ENCODE measurements at places on chromosomes 6 and 20.

DNA sequence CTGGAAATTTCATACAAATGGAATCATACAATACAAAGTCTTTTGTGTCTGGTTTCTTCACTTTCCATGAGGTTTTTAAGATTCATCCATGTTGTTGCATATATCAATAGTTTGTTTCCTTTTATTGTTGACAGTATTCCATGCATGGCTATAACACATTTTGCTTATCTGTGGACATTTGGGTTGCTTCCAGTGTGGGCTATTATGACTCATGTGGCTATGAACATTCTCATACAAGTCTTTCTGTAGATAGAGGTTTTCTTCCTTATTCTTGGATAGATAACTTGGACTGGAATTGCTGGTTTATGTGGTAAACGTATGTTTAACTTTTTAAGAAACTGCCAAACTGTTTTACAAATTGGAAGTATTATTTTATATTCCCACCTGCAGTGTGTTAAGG, 30.0 kb upstream of the KIF6 start:
- DNase-seq, result no peak

DNA sequence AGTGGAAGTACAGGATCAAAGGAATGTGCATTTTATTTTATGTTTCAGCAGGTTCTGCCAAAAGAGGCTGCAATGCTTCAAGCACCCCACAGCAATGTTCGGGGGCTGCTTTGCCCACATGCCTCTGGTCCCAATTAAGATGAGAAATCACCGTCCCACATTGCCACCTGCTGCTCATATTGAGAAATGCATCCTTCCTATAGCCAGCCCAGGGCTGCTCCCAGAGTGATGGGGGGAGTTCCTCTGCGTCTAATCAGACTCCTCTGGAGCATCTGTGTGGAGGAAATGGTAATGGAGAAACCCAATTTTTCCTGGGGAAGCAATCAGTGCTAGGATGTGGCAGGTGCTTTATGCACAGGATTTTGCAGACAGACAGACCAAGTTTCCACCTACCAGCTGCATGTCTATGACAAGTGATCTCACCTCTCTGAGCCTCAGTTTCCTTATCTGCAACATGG, 33.7 kb downstream of the PTGIS start:
- no peak for DNase-seq

DNA sequence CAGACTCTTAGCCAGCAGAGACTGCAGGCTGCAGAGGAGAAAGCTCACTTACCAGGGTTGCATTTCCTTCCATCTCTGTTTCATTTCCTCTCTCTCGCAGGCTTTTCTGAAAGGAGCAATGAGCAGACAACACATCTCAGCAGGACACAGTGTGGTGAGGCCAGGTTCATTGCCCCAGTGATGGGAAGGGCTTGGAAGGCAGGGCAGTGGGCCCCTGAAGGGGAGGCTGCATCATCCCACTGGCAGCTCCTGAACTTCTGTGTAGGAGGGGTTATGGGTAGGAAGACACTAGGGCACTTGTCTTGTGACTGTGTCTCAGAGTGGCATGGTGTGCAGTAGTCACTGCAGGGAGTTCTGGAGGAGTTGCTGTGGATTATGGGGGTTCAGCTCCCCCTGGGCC, 246.8 kb downstream of the QKI start:
- DNase-seq, result no peak

DNA sequence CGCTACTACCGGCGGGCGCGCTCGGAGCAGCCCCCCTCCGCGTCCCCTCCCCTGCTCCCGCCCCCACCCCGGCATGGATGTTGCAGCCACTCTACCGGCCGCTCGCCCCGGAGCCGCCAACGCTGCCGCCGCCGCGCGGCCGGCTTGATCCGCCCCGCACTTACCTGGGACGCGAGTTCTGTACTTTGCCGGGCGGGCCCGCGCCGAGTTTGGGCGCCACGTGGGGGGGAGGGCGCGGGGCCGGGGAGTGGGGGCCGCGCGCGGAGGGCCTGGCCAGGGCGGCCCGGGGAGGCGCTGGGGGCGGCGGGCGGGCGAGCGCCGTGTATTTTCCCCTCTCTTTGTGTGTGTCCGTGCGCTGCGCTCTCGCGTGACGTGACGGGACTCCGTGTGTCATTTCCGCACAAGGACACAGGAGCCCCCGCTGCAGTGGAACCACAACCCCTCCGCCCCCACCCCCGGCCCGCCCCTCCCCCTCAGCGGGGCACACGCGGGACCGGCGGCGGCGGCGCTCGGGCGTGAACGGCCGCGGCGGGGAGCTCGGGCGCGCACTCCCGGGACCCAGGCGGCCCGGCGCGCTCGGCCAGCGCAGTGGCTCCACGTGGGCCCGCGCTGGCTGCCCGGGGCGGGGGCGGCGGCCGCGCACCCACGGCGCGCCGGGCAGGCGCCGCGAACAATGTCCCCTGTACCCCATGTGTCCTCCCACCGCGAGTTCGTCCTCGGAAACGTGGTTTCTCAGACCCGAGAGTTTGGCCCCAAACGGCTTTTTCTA, at the start of gene BEND3:
Gene BEND3, minus strand, starts transcription at position 590 of the 769 bp plus-strand sequence. CDS start 16,230 bp downstream, outside the sequence.
- DNase-seq, result no peak

- no peak for DNase-seq
These were observed 297.3 kb upstream of the KCNQ5 start for GRCh38 chr6:72324591-72324990.

GRCh38 chr6:34900321-34901031, 11.4 kb downstream of the ANKS1A start:
- no peak for DNase-seq

DNA sequence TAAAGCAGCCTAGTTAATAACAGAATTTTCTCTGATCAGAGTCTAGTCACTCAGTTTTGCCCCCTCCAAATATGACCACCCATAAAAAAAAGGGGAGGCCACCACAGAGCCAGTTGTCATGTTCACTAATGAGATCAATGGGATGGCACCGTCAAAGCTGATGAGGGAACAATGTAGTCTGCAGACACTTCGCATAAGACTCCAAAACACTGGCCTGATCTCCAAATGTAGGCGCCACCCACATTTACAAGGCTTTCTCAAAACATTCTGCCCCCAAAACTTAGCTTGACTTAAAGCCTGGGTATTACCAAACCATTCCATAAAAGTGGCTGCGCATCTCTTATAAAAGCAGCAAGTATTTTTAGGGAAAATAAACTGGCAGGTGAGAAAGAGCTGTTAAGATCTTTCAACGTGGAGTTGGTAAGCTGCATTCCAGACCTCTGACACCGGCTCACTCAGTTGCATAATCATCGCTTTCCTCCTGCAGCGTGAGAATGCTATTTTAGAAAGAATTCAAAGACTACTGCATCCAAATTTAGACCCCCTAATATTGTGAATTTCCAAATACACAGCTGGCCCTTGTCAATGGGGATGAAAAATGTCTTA, 59.3 kb downstream of the TBC1D7 start:
- no peak for DNase-seq

- DNase-seq, result no peak
These were observed 48.9 kb downstream of the RNASET2 start for GRCh38 chr6:166907373-166907841.

- DNase-seq, result no peak
These were observed 78.7 kb upstream of the PHACTR3 start for GRCh38 chr20:59525500-59526241.

DNA sequence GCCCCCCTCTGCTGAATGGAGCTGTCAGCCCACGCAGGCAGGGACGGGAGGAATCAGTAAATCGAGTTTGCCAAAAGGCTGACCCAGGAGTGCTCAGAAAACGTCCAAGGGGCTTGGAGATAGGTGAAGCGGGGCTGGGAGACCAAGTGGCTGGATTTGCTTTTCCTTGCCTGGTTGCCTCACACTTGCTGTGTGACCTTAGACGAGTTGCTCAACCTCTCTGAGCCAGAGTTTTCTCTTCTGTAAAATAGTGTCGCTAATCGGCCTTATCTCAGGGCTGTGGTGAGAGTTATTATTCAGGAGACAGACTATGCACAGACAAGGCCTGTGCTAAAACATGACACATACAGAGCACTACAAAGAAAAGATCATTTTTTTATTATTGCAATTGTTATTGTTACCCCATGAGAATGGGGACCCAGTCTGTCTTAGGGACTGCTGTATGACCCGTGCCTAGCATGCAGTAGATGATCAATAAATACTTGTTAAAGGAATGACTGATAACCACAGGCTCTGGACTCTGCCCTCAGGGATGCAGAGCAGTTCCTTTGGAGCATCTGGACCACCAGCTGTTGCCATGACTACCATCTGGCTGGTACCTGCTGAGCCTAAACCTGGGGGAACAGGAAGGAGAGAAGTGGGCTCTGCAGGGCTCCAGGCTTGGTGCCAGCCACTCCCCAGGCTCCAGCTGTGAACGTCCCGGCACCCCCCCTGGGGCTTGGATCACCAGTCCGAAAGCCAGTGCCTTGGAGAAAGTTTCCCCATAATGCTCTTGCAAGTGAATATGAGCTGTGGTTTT, 901 bp downstream of the KCNK15 start:
- no peak for DNase-seq

DNA sequence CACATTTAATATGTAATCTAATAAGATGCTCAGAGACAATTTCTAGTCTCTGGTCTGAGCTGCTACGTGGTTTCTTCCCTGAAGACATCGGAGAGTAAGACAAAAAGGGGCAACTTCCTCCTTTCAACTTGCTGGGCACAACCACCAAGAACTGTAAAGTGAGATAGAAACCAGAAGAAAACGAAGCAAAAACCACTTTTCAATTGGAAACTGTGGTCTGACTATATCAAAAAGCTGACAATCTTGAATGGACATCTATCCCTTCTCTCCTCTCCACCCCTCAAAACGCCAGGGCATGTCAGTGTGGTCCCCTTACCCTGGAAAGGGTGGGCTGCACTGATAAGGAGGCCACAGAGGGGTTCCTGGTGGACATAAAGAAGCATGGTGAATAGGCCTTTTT, 269.1 kb downstream of the CD83 start:
- DNase-seq, result no peak

GRCh38 chr6:47478233-47479139, 897 bp downstream of the CD2AP start:
- no peak for DNase-seq

GRCh38 chr6:109372130-109372529, 10.1 kb downstream of the CD164 start:
- DNase-seq, result no peak

DNA sequence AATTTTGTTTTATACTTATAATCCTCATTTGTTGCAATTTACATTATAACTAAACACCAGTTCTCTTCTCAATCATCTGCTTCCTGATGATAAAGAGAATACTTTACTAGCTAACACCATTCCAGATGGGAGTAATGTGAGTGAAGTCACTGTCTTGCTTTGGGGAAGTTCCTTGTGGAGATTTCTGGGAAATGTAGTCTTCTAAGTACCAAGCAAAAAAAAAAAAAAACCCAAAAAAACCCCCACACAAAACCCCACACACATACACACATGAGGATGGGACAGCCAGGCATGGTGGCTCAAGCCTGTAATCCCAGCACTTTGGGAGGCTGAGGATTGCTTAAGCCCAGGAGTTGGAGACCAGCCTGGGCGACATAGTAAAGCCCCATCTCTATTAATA, 2.2 kb upstream of the SNPH start:
- no peak for DNase-seq

GRCh38 chr6:101705866-101706265, 312.4 kb downstream of the GRIK2 start:
- no peak for DNase-seq

DNA sequence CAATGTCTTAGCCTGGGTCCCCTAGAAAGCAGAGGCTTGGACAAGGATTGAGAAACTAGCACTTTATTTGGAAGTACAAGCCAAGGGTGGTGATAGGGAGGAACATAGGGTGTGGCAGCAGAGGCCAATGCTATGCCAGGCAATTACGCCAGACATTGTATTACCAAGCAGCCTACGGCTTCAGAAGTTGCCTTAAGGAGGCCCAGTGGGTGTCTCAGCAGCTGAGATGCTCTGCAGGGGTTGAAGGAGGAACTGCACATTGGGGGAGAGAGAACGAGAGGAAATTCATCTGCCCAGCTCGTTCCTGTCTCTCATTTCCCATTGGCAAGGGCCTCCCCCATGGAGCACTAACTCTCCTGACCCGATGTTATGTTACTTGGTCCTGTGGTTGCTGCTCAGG, 859 bp downstream of the C20orf202 start:
- no peak for DNase-seq

- no peak for DNase-seq
These were observed at the start of gene ULBP3 for GRCh38 chr6:150068720-150069648. Gene ULBP3 (minus strand): TSS chr6:150069121. CDS start chr6:150069066, 55 bp downstream.

- DNase-seq, result no peak
These were observed 65.1 kb downstream of the ADNP start for GRCh38 chr20:50866036-50866685.

- DNase-seq, result no peak
These were observed 687.7 kb upstream of the POU3F2 start for GRCh38 chr6:98146656-98147055.

- no peak for DNase-seq
These were observed 89.2 kb downstream of the CD164 start for GRCh38 chr6:109292983-109293586.

DNA sequence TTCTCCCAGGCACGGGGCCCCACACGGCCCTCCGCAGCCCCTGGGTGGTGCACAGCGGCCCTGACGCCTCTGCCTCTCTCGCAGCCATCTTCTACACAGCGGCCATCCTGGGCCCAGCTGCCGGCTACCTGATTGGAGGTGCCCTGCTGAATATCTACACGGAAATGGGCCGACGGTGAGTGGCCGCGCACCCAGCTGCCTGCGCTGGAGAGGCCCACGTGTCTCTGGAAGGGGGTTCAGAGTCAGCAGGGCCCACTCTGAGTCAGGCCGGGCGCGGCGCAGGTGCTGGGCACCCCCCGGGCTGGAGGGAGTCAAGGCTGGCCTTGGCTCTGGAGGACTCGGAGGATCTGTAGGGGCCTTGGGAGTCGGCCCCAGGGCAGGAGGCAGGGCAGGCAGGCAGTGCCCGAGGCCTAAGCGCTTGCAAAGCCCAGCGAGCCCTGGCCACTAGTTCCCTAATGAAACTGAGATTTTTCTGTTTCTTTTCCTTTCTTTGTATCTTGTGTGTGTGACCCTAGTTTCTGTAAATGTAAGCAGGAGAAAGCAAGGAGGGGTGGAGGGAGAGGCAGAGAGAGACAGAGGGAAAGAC, 16.4 kb downstream of the SLCO4A1 start:
- DNase-seq, result no peak

DNA sequence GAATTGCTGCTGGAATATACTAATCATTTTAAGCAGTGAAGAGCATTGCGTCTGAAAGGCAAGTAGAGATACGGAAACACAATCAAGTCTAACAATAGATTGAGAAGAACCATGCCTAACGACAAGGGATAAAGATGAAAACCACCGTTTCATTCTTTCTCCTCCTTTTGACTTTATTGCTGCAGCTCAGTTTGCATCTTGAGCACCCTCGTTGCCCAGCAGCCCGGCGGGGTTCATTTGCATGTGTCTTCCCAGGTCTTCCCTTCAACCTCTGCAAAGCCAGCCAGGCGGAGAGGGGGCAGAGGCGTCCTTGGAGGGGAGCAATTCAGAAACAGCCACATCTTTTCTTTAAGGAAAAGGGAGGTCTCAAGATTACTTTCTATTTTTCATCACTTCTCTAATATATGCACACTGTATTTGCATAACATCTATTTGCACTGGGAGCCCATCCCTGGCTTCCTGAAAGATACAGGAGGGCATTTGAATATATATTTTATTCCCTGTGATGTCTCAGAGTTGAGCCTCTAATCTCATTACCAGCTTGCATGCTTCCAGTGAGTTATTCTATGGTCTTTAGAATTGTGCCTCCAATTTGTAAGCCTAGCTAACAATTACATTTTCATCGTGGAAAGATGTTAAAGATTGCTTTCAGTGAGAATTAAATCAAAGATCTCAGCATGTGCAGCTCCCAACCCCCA, 18.7 kb upstream of the PXDC1 start:
- no peak for DNase-seq

GRCh38 chr20:44200983-44201382, 9.6 kb downstream of the OSER1 start:
- DNase-seq, result no peak
